ENCODE measurements at places on chromosomes 5 and 9. TPM values are rescaled to one million over a fixed set of nuclear protein-coding genes. Genes with fewer than 3 reads are reported as not detected.

The GBGT1 gene
- total RNA-seq, result 1.8 TPM

- no peaks in the 10 kb centered on the region for H3K27me3 ChIP-seq
- no peaks in the 10 kb centered on the region for H3K36me3 ChIP-seq
- H3K27ac ChIP-seq, result peak overlapping the region; percentile 69
- H3K4me3 ChIP-seq, result no peak overlapping the region
Measured at GRCh38 chr9:88270413-88270812, 117.8 kb upstream of the SPIN1 start.

The IL17B gene
- total RNA-seq, result not detected

GRCh38 chr9:108549184-108549583 lies 306.6 kb downstream of the ACTL7B start:
- no peak overlapping the region for H3K27ac ChIP-seq
- no peaks in the 10 kb centered on the region for H3K27me3 ChIP-seq
- no peaks in the 10 kb centered on the region for H3K4me1 ChIP-seq
- no peaks in the 10 kb centered on the region for H3K36me3 ChIP-seq
- DNase-seq, result no peak

GRCh38 chr9:132036521-132036920 lies 43.1 kb downstream of the MED27 start:
- no peak overlapping the region for H3K27ac ChIP-seq
- no peak overlapping the region for H3K4me3 ChIP-seq
- DNase-seq, result no peak
- no peaks in the 10 kb centered on the region for H3K27me3 ChIP-seq
- no peaks in the 10 kb centered on the region for H3K4me1 ChIP-seq
- H3K36me3 ChIP-seq, result no peaks in the 10 kb centered on the region

DNA sequence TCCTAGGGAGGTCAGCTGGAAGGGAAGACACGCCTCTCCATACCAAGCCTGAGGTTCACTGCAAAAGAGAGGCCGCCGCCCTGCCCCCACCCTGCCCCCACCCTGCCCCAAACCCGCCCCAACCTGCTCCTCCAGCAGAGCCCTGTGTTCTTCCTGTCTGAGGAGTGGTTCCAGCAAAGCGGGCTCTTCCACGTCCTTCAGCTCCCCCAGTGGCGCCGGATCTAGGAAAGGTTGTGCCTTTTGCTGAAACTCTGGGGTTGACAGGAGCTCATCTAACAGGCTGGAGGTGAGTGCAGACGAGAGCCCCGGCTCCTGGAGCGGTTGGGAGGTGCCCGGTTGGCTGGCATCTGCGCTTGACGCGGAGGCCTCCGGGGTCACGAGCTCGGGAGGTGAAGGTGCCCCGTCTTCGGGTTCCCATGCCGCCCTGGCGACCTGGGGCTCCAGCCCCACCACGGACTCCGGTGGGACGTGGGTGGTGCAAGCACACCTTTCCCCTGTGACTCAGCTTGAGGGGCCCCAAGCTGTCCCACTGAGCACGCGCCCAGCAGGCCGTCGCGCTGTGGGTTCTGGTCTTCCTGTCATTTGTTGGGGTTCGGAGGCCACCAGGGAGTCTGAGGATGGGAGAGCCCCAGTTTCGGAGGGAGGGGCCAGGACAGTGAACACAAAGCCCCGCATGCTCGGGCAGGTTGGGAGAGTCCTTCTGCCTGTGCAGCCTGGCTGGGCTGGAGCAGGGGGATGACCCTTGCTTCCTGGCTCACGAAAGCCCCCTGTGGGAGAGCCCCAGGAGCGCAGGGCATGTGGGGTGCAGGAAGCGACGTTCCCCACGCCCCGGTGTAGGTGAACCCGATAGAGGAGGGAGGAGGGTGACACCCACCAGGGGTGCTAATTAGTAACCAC lies 1467.1 kb downstream of the FOXD4L5 start:
- H3K27ac ChIP-seq, result no peak overlapping the region
- no peaks in the 10 kb centered on the region for H3K36me3 ChIP-seq
- no peak overlapping the region for H3K4me3 ChIP-seq
- no peaks in the 10 kb centered on the region for H3K4me1 ChIP-seq
- no peaks in the 10 kb centered on the region for H3K27me3 ChIP-seq

- no peak for DNase-seq
- H3K36me3 ChIP-seq, result no peaks in the 10 kb centered on the region
- no peak overlapping the region for H3K27ac ChIP-seq
- peaks cover 21% of the 10 kb centered on the region for H3K4me1 ChIP-seq
- no peak overlapping the region for H3K4me3 ChIP-seq
Measured at GRCh38 chr5:1312206-1312605, 17.3 kb upstream of the TERT start.

The CFAP157 gene
- not detected for total RNA-seq

The RFX3 gene
- total RNA-seq, result 5.7 TPM

DNA sequence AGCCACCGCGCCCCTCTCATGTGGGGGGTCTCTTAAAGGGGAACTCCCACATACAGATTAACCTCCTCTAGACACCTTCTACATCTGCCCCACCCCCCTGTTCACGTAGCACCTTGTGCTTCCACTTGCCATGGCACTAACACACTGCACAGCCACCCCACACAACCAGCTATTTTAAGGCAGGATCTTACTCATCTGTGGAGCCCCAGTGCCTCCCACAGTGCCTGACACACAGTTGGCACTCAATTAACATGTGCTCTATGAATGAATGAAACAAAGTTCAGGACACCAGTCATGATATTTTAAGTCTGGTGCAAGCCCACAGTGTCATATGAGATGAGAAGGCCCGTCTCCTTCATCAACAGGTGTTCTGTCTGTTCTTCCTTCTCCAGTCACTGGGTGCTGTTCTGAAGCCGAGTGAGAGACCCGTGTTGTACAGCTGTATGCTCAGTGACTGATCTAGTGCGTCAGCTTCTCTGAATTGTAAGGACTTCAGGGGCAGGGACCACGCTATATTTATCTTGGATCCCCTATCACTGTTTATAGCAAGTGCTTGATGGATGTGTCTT lies 149.1 kb downstream of the TLE1 start:
- H3K4me3 ChIP-seq, result no peak overlapping the region
- no peaks in the 10 kb centered on the region for H3K27me3 ChIP-seq
- H3K4me1 ChIP-seq, result no peaks in the 10 kb centered on the region
- H3K36me3 ChIP-seq, result no peaks in the 10 kb centered on the region
- DNase-seq, result no peak
- H3K27ac ChIP-seq, result no peak overlapping the region

GRCh38 chr9:130451004-130451390 lies 6.2 kb downstream of the ASS1 start:
- H3K27me3 ChIP-seq, result no peaks in the 10 kb centered on the region
- DNase-seq, result no peak

The UBE2QL1 gene
- total RNA-seq, result not detected

The CNTRL gene
- 11.5 TPM for total RNA-seq

DNA sequence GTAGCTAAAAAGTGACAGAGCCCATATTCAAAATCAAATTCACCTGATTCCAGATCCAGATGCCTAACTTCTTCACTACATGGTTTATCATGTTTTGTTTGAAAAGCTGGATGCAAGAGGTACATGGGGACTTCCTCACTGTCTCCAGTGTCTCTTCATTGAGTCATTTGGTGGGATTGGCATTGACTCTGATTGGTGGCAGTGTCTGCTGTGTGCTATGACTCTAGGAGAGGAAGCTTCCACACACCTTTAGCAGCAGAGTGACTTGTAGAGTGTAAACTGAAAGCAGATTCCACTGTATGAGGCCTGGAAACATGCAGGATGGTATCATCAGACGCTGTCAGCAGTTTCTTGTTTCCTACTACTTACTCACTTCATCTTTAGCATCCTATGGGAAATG lies 250.9 kb upstream of the SEMA6A start:
- no peak for DNase-seq
- no peaks in the 10 kb centered on the region for H3K4me1 ChIP-seq
- no peak overlapping the region for H3K27ac ChIP-seq
- H3K36me3 ChIP-seq, result no peaks in the 10 kb centered on the region

- H3K4me1 ChIP-seq, result no peaks in the 10 kb centered on the region
- no peak for DNase-seq
- H3K36me3 ChIP-seq, result no peaks in the 10 kb centered on the region
- no peak overlapping the region for H3K4me3 ChIP-seq
Measured at GRCh38 chr9:6977761-6978160, 220.0 kb downstream of the KDM4C start.

GRCh38 chr9:128372784-128373183 lies 1.6 kb downstream of the URM1 start:
- H3K4me3 ChIP-seq, result no peak overlapping the region
- peaks cover 4% of the 10 kb centered on the region for H3K4me1 ChIP-seq
- no peaks in the 10 kb centered on the region for H3K27me3 ChIP-seq
- H3K27ac ChIP-seq, result no peak overlapping the region
- H3K36me3 ChIP-seq, result peaks cover 5% of the 10 kb centered on the region
- DNase-seq, result no peak

GRCh38 chr9:8960254-8960653 lies 1160.7 kb upstream of the DMAC1 start:
- H3K4me3 ChIP-seq, result no peak overlapping the region
- no peaks in the 10 kb centered on the region for H3K4me1 ChIP-seq
- no peaks in the 10 kb centered on the region for H3K36me3 ChIP-seq
- DNase-seq, result no peak
- no peak overlapping the region for H3K27ac ChIP-seq

DNA sequence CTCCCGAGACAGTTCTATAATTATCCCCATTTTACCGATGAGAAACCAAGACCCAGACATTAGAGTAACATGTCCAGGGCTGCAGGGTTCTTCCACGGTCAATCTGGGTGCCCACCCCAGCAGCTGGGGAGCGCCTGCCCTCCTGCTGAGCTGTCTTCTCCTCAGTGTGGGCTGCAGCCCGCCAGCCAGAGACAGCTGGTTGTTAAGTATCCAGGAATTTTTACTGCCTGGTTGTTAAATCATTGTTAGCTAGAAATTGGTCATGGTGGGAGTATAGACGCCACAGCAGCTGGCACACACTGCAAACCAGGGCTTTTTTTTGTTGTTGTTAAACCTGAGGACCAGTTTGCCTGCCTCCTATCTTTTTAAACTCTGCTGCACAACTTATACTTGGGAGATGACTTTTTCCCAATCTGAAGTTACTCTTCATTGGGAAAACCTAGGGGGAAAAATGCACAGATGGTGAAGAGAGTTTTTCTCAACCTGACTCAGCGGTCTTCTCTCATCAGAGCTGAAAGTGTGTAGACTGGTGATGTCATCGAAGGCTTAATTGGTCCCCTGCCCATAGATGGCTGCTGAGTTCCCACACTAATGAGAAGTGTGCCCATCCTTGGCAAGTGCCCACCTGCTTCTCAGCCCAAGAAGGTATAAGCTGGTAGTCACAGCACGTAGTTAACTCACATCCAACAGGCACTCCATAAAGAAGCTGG lies 208.6 kb downstream of the DRD1 start:
- no peak overlapping the region for H3K27ac ChIP-seq
- no peaks in the 10 kb centered on the region for H3K4me1 ChIP-seq
- DNase-seq, result no peak
- no peaks in the 10 kb centered on the region for H3K36me3 ChIP-seq

The CTSV gene
- total RNA-seq, result 27.1 TPM

The PCSK5 gene
- total RNA-seq, result 0.21 TPM

GRCh38 chr5:53970475-53970874 lies 339.9 kb downstream of the ARL15 start:
- H3K4me1 ChIP-seq, result no peaks in the 10 kb centered on the region
- H3K27me3 ChIP-seq, result no peaks in the 10 kb centered on the region
- no peaks in the 10 kb centered on the region for H3K36me3 ChIP-seq
- no peak overlapping the region for H3K27ac ChIP-seq
- no peak for DNase-seq

The HRCT1 gene
- not detected for total RNA-seq

DNA sequence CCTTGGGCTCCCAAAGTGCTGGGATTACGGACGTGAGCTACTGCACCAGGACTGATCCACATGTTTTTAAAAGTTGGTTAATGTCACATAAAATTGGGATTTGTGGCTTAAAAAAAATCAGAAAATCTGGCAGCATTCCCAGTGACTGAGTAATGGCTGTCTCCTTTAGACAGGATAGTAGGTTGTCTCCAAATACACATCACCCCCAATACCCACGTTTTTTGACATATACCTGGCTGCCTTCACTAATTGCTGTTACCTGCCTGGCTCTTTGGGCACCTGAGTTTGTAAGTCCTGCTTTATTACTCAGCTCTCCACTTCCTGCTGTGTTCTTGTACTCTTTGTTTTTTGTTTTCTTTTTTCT lies 84.8 kb downstream of the KDM4C start:
- no peak overlapping the region for H3K4me3 ChIP-seq
- no peak for DNase-seq
- H3K4me1 ChIP-seq, result no peaks in the 10 kb centered on the region
- no peak overlapping the region for H3K27ac ChIP-seq

DNA sequence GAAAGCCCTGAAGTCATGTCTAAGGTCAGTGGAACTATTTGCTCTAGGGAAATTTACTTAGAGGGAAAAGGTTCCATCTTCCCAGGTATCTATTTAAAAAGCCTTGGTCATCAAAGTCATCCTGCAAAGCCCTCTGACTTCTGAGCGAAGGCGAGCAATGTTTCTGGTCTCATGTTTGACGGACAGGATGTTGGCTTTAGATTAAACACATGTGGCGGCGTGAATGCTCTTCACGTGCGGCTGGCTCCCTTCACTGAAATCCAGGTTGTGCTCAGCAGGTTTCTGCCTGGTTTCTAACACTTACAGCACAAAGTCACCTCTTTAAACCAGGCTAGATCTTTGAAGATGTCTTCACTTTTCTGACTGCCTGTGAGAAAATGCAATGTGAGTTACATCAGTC lies 5.7 kb upstream of the ZBTB34 start:
- H3K4me1 ChIP-seq, result no peaks in the 10 kb centered on the region
- no peak overlapping the region for H3K4me3 ChIP-seq
- H3K36me3 ChIP-seq, result no peaks in the 10 kb centered on the region
- no peak for DNase-seq

The CHSY3 gene
- total RNA-seq, result not detected

The PDGFRB gene
- 1.8 TPM for total RNA-seq
